ENCODE measurements at places on chromosomes 2 and 18.
A peak's percentile ranks its signal among the peaks of the same experiment; 100 is the strongest.

- DNase-seq: no peak
These were observed 817 bp downstream of the DSC2 start for GRCh38 chr18:31101183-31102024.

- no peak for DNase-seq
These were observed 49.0 kb upstream of the TMEM87B start for GRCh38 chr2:112006076-112006410.

- DNase-seq: no peak
These were observed 175.6 kb downstream of the LAMA1 start for GRCh38 chr18:6941996-6942395.

DNA sequence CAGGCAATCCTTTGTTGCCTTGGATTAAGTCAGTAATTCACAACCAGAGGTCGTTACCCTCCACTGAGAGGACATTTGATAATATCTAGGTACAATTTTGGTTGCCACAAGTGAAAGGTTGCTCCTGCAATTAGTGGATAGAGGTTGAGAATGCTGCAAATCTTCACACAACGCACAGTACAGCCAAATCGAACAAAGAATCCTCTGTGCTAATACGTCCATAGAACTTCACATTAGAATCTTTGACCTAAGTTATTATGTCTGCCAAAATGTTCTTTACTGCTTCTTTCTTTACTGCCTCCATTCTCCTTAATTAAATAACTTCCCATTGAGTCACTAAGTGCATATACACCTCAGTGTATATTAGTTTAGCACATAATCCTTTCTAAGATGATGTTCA, 879.5 kb downstream of the TRIB2 start:
- DNase-seq: no peak

- no peak for DNase-seq
These were observed 99.0 kb upstream of the ACVR1C start for GRCh38 chr2:157727693-157728092.

DNA sequence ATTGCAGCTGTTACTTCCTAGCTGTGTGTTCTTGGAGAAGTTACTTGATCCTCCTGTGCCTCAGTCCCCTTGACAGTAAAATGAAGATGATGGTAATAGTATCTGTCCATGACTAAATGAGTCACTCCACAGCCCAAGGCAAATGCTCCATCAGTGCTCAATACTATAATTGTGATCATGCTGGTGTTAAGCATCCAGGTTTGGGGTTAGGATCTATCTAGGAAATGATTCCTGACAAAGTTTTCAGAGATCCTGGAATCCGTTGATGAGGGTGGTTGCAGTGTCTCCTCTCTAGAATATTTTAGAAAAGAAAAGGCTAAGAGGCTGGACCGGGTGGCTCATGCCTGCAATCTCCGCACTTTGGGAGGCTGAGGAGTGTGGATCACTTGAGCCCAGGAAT, 2.7 kb upstream of the PRELID3A start:
- no peak for DNase-seq

GRCh38 chr2:152716805-152717227, 445 bp downstream of the PRPF40A start:
- DNase-seq: peak; percentile 10

GRCh38 chr2:209821806-209822205, 50.2 kb downstream of the UNC80 start:
- no peak for DNase-seq

- no peak for DNase-seq
These were observed 19.4 kb downstream of the KRCC1 start for GRCh38 chr2:88036182-88036581.

GRCh38 chr2:121558329-121558728, 27.6 kb downstream of the RNU4ATAC start:
- no peak for DNase-seq

DNA sequence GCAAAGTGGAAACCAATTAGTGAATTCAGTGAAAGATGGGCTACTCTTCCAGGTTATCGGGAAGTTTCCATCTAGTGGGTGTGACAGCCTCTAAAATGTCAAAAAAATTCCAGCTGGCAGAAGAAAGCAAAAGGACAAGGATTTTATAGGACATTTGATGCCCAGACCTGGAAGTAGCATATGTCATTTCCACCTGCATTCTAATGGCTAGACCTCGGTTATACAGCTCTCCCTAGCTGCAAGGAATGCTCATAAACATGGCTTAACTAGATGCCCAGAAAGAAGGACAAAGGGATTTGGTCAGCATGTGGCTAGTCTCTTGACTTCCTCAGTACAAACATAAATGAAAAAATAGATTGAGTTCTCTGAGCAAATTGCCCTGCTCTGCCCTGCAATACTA, 215.4 kb downstream of the NYAP2 start:
- no peak for DNase-seq

GRCh38 chr2:237359894-237360780, 53.8 kb downstream of the COL6A3 start:
- DNase-seq: no peak

DNA sequence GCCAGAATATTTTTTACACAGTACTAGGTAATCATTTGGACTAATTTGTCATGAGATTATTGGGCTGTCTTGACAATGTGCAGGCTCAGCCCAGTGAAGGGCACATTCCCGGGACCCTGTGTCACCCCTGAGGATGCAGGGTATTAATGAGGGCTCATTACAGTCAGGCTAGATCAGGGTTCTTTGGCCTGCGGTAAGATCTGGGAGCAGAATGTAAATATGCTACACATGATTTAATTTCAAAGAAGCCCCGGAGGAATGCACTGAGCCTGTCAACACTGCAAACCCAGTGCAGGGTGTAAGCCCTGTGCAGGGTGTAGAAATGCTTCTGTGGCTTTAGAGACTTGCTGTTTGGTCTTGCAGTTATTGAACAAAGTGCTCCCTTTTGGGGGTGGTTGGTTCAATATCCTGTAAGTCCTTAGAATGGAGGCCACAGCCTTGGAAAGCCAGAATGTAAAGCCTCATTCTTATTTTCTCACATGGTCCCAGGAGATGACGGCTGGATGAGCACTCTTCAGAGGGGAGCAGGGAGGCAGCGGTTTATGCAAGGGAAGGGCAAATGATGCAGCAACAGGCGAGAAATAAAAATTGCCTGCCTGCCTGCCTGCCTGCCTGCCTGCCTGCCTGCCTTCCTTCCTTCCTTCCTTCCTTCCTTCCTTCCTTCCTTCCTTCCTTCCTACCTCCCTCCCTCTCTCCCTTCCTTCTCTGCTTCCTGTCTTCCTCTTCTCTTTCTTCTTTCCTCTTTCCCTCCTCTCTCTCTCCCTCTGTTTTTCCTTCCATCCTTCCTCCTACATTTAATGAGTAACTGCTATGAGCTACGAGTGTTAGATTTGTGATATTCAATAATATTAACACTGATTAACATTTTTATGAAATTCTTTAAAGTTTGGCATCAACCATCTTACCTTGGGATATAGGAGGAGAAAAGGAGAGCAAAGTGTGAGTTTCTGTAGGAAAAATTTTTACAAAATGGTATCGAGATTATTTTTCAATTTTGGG, 148.8 kb downstream of the VAPA start:
- no peak for DNase-seq

GRCh38 chr2:28347596-28347995, 45.1 kb upstream of the FOSL2 start:
- no peak for DNase-seq

GRCh38 chr2:46684661-46685060, 205.3 kb downstream of the TMEM247 start:
- DNase-seq: no peak

DNA sequence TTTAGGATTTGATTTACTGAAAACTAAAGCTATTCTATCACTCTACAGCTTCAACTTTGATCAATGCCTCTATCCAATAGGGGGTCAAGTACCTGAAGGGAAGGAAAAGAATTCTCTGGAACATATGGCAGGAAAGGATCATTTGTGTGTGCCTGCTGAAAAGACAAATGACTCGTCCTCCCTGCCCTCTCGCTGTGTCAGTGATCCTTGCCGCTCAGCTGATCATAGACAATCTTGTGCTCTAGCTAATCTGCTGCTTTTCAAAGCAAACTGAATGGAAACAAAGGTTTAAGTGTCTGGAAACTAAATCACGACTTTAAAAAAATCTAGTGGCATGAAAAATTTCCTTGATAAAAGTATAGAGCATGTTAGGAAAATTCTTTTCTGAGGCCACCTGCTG, 75.6 kb upstream of the CPO start:
- DNase-seq: no peak

DNA sequence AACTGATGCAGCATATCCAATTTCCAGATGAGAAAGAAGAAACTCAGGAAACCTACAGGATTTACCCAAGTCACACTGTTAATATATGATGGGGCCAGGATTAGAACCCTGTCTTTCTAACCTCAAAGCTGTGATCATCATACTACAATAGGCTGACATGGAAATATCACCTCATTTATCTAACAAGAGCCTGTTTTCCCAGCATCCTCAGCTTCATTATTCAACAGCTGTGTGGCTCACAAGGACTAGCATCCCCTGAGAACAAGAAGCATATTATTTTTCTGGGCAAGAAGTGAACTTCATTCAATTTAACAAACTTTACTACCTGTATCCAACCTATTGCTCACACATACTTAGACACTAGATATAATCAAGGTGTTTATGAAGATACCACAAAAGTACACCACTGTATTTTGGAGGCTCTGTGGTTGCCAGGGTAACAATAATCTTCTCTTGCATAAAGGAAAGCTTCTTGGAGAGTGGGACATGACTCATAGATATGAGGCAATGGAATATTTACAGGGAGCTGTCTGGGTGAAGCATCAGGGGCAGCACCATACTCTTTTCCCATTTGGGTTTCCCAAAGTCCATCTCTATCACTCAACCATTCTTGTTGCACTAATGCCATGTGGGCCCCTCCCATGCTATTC, 218.2 kb downstream of the RAD51AP2 start:
- DNase-seq: no peak
